ENCODE measurements at places on chromosomes 5 and 9.

DNA sequence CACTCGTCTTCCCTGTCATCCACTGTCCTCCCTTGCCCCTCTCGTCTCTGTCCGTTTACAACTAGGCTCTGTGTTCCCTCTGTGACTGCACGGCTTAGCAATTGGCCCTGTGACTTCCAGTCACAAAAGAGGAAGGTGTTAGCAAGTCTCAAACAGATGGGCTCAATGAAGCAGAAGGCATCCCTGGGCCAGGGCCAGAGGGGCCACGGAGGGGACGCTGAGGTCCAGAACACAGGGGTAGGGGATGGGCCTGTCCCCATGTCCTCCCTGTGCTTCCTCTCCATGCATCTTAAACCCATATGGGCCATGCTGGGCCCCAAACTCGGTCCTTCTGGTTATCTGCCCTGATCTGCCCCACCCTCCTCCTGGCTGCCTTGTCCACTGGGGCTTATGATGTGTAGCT, at the start of gene CD72:
Gene CD72 (minus strand): TSS at position 89 of the 403 bp plus-strand sequence. CDS start 110 bp downstream, outside the sequence.
- DNase-seq, result no peak

- DNase-seq, result peak; percentile 43
Observed at GRCh38 chr5:126531543-126532120, 63.4 kb downstream of the ALDH7A1 start.

DNA sequence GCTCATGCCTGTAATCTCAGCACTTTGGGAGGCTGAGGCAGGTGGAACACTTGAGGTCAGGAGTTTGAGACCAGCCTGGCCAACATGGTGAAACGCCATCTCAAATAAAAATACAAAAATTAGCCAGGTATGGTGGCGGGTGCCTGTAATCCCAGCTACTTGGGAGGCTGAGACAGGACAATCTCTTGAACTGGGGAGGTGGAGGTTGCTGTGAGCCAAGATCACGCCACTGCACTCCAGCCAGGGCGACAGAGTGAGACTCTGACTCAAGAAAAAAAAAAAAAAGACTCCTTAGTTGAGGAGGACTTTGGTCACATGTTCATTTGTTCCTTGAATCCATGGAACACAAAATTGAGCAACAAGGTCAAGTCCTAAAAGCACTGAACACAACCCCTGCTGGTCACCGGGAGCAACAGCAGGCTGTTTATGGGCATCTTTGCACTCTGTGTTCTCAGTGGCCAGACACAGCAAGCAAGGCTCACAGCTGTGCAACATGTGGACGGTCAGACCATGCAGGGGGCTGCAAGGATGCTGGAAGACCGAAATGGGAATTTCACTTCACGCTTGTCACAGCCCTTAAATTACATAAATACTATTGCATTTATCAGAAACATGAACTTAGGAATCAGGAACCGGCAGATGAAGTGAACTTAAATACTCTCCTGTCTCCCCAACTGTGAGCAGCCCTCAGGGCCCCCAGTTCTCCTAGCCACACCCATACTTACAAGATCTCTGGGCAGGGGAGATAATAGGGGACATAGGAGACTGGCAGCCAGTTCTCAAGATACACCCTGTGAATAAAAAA, 2.8 kb downstream of the GBGT1 start:
- DNase-seq, result no peak

DNA sequence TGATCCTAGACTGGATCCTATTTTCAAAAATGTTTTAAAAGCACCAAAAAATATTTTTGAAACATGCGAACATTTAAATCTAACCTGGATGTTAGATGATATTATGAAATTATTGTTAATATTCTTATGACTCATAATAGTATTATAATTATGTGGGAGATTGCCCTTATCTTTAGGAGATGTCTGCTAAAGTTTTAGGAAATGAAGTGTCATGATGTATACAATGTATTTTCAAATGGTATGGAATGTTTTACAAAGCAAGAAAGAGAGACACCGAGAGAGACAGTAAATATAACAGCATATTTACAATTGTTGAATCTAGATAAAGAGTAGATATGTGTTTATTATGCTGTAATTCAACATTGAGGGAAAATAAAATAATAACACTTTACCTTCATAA, 455.9 kb downstream of the ACTL7B start:
- DNase-seq, result no peak

DNA sequence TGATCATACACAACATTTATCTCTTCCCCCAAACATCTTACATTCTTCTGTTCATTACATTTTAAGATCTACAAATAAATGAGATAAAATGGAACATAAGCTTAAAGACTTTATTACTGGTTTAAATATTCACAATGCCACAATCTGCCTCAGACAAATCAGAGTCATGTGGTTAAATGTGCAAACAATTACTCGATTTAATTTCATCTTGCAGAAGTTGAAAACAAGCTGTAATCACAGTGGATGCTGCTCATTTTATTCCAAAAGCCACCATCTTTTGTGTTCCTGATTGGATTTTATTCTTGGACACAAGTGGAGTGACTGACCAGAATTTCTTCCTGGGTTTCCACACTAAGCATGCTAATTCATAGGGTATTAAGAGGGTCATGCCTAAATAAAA, 33.2 kb downstream of the SPOCK1 start:
- no peak for DNase-seq

GRCh38 chr9:114820776-114821501, 15.1 kb upstream of the TNFSF15 start:
- DNase-seq, result no peak

- no peak for DNase-seq
Observed at GRCh38 chr9:99185348-99185632, 36.5 kb downstream of the ALG2 start.

DNA sequence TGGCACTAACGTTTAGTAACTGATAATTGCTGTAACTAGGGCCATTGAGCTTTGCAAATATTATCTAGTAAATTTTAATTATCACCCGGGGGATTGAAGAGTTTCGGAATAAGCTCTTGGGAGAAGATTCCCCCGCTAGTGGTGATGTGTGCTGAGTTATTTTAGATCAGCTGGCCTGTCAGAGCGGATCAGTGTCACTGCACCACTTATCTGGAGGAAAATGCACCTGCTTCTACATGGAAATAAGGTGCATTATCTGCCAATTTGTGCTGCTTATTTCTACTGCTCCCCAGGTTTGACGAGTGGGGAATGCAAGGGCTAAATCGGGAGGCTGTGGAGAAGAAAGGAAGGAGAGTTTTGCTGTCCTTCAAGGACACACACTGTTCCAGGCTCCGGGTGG, 518.6 kb downstream of the TLE4 start:
- no peak for DNase-seq

DNA sequence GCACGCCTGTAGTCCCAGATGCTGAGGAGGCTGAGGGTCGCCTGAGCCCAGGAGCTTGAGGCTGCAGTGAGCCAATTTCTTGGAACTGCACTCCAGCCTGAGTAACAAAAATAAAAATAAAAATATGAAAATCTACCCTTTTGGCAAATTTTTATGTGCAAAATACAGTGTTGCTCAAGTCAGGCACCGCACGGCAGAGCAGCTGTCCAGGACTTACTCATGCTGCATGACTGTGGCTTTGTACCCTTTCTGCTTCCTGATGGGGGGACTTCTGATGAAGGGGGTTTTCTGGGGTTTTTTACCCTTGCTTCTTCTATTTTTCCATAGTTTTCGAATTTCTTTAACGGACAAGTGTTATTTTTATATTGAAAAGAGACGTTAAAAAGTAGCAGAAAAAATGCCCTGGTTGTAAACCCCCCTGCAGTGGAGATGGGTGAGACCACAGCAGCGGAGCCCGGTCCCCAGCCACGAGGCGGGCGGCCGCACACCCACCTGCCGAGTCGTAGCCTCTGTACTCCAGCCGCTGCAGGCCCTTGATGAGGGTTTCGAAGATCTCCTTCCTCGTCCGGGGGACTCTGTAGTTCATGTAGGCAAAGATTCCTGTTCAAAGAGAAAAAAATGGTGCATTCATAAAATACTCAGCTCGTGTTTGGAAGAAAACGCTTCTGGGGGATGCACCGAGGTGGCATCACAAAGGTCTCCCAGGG, 15.0 kb downstream of the GFPT2 start:
- DNase-seq, result no peak

Data from SJSA1 (cell line).